Stimulated activated CD8-positive, alpha-beta memory T cell treated with anti-CD3 and anti-CD28 coated beads, Interleukin-2, amount 100 ng/mL, for 48 hours (primary cell): ENCODE measurements at places on chromosomes 11 and 22.

DNA sequence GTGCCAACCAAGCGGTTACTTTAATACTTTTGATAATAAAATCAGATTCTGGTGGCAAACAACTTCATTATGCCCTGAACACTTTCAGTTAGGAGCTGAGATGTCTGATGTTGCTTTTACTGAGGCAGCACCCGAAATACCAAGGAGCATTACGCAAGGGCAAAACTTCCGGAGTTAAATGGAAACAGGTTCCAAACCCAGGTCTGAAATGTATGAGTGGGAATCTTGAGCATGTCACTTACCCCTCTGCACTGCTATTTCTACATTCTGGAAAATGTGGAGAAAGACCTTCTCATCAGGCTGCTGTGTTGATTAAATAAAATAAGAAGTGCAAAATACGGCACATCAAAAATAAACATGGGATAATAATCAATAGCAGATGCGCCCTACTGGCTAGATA lies 315.1 kb downstream of the LARGE1 start:
- DNase-seq = no peak

GRCh38 chr11:85076535-85077330 lies 550.4 kb downstream of the DLG2 start:
- DNase-seq = no peak

GRCh38 chr22:27128461-27129085 lies 471.2 kb downstream of the MIAT start:
- no peak for DNase-seq

DNA sequence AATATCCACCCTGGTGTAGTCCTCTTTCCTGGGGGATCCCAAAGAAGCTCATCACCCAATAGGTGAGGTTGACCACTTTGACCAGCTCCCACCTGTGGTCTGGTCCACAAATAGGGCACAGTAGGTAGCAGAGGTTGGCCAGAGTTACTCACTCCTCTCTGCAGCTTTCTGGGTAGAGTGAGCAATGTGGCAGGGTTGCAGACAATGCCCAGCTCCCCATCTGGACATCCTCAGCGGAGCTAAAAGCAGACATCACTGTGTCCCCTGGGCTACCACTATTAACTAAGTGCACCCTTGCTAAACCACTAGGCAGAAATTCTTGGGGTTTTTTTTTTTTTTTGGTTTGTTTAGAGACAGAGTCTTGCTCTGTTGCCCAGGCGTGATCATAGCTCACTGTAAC lies 48.4 kb upstream of the TP53I11 start:
- no peak for DNase-seq

DNA sequence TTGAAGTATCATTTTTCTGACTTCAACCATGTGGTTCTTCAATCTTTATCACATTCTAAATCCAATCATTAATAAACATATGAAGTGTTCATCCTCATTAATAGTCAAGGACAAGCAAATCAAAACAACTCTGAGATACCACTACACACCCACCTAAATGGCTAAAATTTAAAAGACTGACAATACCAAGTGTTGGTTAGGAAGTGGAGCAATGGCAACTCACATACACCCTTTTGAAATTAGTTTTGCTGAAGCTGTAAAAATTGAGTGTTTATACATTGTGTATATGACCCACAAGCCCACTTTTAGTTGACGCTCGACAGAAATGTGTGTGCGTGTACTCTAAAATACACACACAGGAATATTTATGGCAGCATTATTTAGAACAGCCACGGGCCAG lies 36.7 kb upstream of the LMO2 start:
- DNase-seq = no peak

DNA sequence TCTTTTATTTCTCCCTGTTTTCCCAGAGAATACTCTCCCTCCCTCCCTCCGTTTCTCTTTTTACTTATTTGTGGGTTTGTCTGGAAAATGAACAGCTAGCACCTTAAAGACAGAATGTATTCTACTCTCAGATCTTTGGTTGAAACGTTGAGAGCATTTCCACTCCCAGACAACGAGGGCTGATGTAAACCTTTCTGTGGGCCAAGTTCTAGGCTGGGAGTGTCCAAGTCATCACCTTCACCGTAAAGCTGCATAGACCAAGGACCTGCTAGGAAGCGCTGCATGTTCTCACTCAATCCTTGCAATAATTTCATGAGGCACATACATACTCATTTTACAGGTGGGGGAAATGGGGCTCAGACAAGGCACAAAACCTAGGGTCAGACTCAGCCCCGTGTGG lies 32.4 kb downstream of the MYH9 start:
- DNase-seq = no peak

- DNase-seq = no peak
Measured at GRCh38 chr11:6388748-6389147, 1.5 kb upstream of the SMPD1 start.

DNA sequence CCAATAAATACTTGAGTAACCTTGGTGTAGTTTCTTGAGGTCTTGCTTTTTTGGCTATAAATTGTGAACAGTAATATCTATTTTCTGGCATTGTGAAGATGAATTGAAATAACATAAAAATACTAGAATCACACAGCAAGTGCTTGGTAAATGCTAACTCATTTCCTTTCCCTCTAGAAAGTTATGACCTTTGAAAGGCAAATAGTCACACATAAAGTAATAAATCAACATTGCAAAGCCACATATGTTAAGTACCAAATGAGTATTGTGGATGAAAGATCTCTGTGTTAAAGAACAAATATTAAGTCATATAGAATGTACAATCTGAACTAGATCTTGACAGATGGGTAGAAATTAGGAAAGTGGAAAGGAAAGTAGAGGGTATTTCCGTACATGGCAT lies 559.6 kb upstream of the CCDC90B start:
- no peak for DNase-seq

GRCh38 chr11:34488855-34489557 lies 24.6 kb downstream of the ELF5 start:
- DNase-seq = no peak

- no peak for DNase-seq
Measured at GRCh38 chr11:12175694-12176241, 65.4 kb downstream of the MICAL2 start.

DNA sequence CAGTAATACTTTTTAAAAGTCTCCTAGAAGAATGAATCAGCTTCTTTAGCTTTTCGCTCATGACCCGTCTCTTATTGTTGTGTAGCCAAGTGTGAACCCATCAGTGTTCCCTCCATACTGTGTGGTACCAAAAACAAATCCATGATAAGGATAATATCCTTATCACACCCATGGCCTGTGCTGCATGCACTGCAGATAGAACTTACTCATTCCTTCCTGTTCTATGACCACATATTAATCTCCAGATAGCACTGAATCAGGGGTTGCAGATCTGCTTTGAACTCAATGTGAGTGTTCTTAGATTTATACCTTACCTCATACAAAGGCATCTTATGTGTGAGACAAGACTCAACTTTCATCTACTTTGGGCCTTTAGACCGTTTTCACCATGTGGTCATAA lies 373.4 kb downstream of the JRKL start:
- no peak for DNase-seq

DNA sequence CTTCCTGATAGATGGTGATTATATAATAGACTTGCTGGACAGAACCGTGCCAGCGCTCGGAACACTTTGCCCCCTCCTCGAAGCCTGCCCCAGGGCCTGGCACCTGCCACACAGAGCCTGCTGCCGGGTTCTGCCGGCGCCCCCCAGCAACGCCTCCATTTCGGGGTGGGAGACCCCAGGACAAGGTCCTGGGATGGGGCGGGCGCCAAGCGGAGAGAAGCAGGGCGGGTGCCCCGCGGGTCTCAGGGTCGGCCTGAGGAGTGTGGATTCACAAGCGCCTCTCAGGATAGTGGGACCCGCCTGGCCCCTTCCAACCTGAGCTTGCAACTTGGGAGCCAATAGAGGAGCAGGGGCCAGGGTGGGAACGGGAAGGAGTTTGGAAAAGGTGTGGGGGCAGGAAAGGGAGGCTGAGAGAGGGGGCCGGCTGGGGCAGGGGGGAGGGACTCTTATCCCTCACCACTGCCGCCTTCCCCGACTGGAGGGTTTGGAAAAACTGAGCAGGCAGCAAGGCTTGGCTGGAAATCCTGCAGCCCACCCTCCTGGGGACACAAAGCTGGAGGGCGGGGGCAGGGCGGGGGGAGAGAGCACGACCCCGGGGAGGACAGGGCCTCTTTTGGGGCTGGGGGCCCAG lies 3.3 kb upstream of the BCL9L start:
- no peak for DNase-seq

DNA sequence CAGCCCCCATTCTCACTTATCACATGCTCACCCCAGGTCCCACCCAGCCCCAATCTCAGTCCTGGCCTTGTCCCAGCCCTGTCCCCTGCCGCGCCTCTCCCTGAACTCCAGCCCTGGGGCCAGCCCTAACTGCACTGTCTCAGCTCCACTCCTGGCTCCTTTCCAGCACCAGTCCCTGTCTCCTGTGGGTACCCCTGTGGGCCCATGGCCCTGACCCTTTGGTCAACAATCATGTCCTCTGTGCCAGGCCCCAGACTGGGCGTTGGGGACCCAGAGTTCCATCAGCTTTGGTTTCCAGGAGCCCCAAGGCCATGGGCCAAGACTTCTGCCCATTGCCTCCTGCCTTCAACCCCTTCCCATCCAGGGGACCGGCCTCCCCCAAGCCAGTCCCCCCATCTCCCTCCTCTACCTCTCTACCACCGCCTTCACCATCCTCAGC lies 757 bp downstream of the SPI1 start:
- DNase-seq = no peak

DNA sequence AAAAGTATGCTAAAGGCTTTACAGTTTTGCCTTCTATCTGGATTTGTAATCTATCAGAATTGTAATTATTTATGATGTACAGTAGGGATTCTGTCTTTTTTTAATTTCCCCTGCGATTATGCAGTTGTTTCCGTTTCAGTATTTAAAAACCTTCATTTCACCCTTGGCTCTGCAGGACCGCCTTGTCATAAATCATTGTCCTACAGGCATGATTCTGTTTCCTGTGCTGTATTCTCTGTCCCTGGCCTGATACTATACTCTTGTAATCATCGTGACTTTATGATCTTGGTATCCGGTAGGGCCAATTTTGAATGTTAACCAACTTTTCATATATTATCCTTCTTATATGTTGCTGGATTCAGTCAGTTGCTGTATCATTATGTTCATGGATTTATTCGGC lies 151.7 kb downstream of the ATXN10 start:
- no peak for DNase-seq

DNA sequence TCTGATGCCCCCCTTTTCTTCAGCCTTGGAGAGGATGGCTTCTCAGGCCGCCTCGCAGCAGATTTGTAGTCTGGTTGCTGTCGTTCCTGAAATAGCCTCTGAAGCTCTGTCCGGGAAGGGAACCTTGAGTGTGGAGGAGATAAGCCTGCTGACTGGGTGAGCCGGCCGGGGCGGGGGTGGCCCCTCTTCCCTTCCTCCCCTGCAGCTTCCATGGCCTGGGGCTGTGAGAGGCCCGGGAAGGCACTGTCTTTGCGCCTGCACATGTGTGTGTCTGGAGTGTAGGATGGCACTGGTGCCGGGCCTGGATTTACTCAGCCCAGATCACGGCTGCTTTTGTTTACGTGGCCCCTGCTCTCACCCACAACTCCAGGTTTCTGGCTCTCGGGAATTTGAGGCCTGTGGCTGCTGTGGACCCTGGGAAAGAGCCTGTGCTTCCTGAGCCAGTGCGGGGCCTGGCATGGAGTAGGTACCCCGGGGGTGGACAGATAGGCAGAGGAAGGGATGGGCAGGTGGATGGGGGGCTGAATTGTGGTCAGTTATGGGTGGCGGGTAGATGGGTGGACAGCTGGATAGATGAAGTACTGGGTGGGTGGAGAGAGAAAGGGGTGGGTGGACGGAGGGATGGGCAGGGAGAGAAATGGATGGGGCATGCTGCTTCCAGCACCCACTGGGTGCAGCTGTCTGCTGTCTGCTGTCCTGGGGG lies 16.6 kb downstream of the KCNQ1 start:
- no peak for DNase-seq

GRCh38 chr22:48750826-48751440 lies 1076.7 kb downstream of the BRD1 start:
- DNase-seq = no peak

- peak; percentile 10 for DNase-seq
Measured at GRCh38 chr11:7575841-7576725, 62.3 kb downstream of the PPFIBP2 start.

DNA sequence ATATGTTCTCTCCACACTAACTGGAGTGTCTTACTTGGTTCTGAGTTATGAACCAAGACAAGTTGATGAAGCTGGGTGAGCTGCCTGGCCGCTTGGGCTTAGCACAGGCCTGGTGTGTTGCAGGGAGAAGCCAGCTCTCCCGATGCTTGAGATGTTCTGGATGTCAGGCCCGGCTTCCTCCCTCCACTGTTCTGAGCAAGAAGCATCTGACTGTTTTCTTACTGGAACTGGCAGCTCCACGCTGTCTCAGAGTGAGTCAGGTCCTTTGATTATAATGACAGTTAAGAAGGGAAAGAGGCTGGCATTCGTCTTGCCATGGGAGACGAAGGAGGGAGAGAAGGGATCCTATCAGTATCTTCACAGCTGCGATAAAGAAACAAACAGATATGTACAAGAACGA lies 46.5 kb upstream of the CRTAM start:
- no peak for DNase-seq
